CD4-positive, alpha-beta T cell treated with Interleukin-2 at 100 ng/mL for 4 hours (primary cell): ENCODE measurements at places on chromosomes 3 and 15.

DNA sequence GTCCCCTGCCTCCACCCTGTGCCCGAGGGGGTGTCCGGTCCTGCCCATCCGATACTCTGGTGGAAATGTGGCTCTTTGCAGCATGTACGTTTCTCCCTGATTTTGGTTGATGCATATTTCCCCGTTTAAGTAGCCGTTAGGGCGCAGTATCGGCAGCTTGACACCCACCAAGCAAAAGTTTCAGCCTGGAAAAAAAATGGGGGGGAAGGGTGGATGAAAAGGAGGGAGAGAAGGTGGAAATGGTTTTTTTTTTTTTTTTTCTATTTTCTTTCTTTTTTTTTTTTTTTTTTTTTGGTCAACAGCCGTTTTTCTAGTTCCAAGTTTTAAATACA, 1.3 kb downstream of the RAP2B start:
- DNase-seq = no peak

DNA sequence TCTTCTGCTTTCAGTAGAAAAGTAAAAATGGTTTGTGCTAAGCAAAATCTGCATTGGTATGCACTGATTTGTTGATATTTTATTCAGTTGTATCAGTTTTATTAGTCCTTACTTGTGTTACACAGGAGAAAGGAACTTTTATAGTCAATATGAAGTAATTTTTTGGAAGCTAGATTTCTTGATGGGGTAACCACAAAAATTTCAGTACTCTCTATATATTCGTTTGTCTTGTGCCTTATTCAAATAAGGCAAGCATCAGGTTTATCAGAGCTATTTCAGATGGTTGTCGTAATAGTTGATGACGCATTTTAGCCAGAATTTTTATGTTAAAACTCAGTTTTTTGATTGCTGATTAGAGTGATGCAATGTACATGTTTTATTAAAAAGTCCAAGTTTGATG, 50.7 kb upstream of the NIPA1 start:
- no peak for DNase-seq

- DNase-seq = no peak
Measured at GRCh38 chr3:146449076-146449475, 20.3 kb downstream of the PLSCR2 start.

DNA sequence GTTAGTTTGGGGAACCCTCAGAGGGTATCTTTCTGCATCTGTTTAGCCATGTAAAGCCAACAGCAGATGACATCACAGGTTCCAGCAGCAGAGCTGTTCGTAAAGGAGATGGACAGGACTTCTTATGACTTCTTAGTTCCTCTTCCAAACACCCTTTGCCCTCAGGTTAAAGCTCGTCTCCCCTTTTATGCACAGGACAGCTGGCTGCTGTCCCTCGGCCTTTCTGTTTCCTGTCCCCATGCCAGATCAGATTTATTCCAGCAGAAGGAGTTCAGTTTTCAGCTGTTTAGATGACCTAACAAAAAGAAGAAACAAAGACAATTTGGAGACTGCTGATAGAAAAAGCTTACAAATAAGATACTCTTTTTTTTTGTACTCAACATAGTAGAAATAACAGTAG, 45.1 kb downstream of the SEC22A start:
- no peak for DNase-seq

DNA sequence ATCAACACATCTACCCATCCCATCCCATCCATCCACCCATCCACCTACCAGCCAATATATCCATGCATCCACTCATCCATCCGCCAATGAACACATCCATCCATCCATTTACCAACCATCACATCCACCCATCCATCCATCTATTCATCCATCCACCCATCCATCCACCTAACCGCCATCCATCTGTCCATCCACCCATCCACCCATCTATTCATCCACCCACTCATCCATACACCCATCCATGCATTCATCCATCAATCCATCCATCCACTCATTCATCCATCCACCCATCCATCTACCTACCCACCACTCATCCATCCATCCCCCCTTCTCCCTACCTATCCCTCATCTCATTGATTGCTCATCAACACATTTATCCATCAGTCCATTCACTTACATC, 47.6 kb upstream of the SEC13 start:
- DNase-seq = no peak

- DNase-seq = no peak
Measured at GRCh38 chr3:130299531-130299930, 45.9 kb upstream of the COL6A5 start.

DNA sequence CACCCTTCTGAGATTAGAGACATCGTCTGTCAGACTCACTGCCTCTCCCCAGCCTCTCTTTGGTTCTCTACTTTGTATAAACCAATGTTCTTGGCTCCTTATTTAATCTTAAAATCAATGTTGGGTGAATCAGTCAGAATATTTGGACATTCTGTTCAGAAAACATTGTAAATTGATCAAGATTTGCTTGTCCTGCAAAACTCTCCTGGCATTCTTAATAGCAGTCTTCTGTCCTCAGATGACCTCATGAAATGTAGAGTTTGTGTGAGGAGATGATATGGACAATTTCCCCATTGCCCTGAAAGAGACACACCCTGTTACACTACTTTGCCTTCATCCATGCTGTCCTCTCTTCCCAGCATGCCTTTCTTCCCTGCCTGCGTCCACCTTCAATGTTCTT, 33.6 kb downstream of the CD200R1L start:
- DNase-seq = no peak

- DNase-seq = no peak
Measured at GRCh38 chr3:77079988-77080610, 40.2 kb downstream of the ROBO2 start.

DNA sequence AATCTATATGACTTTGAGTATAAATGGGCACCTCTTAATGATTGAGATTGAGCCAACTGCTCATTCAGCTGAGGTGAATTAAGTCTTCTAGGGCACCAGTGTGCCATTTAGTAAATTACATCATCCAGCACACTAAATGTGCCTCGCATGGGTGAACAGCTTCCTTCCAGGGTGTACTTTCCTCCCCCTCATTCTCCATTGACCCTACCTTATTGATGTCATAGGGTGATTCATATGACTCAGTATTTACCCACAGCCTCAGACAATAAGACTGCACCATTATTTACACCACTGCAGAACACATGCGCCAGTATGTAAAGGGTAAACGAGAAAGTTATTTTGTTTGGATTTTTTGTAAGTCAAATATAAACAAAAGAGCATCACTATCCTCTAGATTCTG, 185.2 kb upstream of the ARL6 start:
- no peak for DNase-seq

DNA sequence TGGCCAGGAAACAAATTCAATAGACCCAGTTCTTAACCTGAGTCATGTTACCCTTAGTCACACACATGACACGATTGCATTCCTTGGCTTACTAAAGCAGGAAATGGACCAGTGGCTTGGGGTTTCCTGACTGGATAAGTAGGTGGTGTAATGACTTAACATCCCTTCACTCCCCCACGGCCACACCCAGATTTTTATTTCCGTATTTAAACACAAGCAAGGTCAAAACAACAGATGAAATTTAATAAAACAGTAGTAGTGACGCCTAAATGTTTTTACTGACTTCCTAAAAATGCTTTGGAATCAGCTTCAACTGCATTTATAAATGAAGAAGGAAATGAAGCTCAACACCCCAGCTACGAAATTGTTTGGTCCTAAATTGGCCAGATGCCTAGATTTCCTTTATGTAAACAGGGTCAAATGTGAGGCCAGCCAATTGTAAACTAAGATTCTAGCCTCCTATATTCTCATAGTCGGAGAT, 324.3 kb downstream of the CHST2 start:
- DNase-seq = peak; percentile 41

DNA sequence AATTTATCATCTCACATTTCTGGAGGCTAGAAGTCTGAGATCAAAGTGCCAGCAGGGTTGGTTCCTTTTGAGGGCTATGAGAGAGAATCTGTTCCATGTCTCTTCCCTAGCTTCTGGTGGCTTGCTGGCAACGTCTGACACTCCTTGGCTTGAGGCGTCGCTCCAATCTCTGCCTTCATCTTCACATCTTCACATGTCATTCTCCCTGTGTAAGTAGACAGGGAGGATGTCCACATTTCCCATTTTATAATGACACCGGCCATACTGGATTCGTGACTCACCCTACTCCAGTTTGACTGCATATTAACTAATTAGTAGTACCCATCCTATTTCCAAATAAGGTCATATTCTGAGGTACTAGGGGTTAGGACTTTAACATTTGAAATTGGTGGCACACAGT, 17.5 kb upstream of the ARHGAP31 start:
- DNase-seq = no peak

- no peak for DNase-seq
Measured at GRCh38 chr3:197798863-197799262, 7.8 kb downstream of the LRCH3 start.

GRCh38 chr3:11709782-11710181, 66.1 kb upstream of the VGLL4 start:
- no peak for DNase-seq

- no peak for DNase-seq
Measured at GRCh38 chr3:172467170-172467824, 19.0 kb upstream of the GHSR start.

DNA sequence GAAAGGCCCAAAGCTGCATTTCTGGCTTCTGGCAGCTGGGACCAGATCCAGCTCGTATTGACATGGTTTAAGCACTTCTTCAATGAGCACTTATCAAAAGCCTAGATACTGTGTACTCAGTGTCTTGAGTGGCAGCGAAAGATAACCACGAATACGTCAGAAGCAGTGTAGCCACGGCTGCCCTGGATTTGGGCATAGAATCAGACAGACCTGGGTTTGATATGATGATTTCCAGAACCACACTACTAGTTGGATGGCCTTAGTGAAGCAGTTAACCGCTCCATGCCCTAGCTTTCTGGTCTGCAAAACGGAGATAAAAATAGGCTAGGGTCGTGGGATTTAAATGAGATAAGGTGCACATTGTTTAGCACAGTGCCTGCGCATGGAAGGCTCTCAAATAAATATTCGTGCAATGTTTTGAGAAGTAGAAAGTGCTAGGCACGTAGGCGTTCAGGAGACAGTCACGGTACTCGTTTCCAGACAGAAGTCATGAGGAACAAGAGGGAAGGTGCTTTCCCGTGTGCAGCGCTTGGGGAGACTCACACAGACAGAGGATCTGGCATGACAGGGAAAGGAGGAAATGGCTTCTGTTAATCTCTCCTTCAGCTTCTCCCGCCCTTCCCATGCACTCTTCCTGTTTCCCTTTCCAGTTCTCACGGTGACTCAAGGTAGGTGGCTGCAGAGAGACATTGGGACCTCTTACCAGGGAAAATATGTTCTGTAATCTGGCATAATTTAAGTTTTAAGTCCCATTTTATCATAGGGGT, 70.3 kb downstream of the CCNL1 start:
- DNase-seq = peak; percentile 20

DNA sequence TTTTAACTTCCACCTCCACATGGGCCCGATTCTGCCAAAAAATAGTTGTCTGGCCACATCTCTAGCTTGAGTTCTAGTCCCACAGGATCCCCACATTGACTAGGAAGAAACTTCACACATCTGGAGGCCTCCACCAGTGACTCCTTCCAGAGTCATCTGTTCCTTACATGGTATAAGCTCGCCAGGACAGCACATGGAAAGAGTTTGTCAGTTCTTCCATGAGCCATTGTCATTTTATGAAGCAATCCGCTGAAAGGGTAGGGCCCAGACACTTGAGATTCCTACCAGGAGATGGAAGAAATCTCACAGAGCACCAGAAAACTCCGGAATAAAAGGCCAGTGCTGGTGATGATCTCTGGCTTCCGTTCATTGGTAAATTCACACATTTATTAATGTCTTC, 350.5 kb upstream of the ICE2 start:
- DNase-seq = no peak

DNA sequence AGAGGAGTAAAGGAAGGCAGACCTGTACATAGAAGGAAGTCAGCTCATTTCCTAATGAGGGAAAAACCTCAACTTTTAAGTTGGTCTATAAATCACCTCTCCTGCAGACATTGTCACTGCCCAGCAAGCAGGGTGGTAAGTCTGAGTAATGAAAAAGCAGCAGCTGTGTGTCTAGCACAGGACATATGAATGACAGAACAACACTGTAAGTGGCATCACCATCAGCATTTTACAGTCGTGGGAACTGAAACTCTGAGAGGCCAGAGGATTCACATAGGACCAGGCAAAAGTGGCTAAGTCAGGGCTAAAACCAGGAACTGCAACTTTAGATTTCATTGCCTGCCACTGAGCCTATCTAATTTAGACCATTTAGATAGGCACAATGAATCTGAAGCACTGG, 235.6 kb downstream of the CLSTN2 start:
- no peak for DNase-seq

DNA sequence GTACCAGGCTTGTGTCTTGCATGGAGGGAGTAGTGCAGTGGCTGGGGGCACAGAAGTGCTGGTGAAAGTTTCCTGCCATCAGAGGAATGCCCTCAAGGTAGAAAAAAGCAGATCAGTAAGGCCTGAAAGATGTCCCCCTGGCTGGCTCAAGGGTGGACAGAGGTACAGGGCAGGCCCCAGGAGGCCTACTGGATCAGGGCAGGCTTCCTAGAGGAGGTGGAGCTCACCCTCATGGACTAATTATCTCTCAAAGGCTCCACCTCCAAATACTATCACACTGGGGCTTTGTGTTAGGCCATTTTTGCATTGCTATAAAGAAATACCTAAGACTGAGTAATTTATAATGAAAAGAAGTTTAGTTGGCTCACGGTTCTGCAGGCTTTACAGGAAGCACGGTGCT, 7.8 kb downstream of the SPSB4 start:
- DNase-seq = no peak

- DNase-seq = no peak
Measured at GRCh38 chr3:90080988-90081387, 973.6 kb downstream of the EPHA3 start.

DNA sequence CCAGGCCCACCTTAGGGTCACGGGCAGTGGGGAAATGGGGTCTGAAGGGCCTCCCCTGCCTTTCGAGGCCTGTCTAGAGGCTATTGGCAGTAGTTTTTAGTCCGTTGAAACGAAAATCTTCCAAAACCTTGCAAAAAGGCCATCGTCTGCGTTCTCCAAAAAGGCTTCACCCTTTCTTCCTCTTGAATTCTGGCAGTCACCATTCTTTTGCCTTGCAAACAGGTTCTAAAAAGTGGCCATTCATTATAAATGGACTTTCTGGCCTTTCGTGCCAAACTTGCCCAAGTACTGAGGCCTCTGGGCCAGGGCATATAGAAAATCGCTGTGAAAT, 367 bp upstream of the TARS3 start:
- no peak for DNase-seq

- no peak for DNase-seq
Measured at GRCh38 chr3:45205126-45205525, 21.0 kb downstream of the TMEM158 start.
